ENCODE measurements at places on chromosomes 2 and 18.

GRCh38 chr2:241739651-241740050, 5.2 kb downstream of the D2HGDH start:
- DNase-seq: no peak

- no peak for DNase-seq
These were observed 283.7 kb upstream of the MMADHC start for GRCh38 chr2:149871091-149871885.

GRCh38 chr2:109609352-109610024, 4.3 kb downstream of the SEPTIN10 start:
- no peak for DNase-seq

- no peak for DNase-seq
These were observed 33.9 kb downstream of the NBAS start for GRCh38 chr2:15527074-15527739.

GRCh38 chr2:229154381-229154780, 116.7 kb downstream of the PID1 start:
- no peak for DNase-seq

- DNase-seq: no peak
These were observed 192.1 kb upstream of the NCKAP5 start for GRCh38 chr2:133760376-133760775.

- no peak for DNase-seq
These were observed 953.5 kb downstream of the CNTNAP5 start for GRCh38 chr2:124978597-124978996.

DNA sequence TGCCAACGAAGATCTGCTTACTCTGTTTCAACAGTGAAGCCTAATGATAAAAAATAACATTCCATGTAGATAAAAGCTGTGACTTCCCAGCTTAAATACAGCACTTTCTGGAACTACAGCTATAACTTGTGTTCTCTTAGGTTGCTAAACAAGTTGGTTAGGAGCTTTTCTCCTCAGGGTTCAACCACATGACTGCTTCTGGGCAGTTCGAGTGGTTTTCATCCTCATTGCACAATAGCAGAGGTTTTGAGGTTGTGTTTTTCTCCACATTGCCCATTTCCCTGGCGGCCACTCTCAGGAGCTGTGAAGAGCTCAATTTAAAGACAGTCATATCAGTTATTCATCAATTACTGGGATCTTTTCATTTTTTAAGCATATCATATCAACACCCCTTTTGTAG, 102.2 kb upstream of the CYP1B1 start:
- DNase-seq: no peak

DNA sequence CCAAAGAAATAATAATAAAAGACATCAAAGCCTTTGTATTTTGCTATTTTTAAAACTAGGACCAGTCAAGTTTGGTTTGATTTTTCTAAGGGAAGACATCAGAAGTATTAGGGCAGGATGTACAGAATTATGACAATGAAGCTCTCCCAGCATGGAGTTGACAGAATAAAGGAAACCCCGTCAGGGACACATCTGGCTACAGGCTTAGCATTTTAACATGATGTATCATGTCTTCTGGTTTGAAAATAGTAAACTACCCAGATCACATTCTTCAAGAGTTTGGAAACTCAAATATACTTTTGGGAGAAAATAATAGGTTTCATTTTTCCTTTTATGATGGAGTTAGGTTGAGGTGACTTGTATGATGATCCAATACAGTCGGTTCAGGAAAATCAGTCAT, 552.0 kb upstream of the CDH2 start:
- no peak for DNase-seq

DNA sequence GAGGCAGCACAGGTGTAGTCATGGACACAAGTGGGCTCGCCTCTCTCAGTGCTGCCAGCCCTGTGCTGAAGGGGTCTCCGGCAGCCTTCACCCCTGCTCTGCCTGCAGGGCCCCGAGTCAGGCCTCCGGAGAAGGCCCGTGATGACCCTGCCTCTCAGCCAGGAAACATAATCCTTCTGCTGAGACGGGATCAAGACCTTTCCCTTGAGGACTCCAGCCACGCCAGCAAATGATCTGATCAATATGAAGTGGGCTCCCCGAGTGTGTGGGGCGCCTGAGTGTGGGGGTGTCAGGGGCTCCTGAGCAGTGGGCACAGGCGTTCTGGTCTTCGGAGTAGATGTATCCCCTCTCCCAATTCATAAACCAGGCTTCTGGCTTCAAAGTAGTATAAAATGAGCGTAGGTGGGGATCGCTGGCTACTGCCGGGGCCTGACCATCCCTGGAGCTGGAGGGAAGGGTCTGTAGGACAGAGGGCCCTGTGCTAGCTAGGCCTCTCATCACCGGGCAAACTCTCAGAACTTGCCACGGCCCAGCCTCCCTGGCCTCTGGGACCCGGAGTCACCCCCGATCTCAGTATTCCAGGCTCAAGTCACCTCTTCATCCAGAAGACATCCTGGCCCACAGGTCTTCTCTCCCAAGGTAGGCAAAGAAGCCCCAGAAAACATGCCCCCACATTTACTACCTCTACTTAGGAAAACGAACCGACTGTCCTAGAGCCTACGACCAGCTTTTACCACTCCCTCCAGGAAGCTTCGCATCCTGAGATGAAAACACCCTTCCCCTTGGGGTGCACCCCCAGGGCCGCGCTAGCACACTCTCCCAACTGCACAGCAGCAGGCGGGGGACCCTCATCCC, 33.6 kb downstream of the CRACDL start:
- DNase-seq: no peak

DNA sequence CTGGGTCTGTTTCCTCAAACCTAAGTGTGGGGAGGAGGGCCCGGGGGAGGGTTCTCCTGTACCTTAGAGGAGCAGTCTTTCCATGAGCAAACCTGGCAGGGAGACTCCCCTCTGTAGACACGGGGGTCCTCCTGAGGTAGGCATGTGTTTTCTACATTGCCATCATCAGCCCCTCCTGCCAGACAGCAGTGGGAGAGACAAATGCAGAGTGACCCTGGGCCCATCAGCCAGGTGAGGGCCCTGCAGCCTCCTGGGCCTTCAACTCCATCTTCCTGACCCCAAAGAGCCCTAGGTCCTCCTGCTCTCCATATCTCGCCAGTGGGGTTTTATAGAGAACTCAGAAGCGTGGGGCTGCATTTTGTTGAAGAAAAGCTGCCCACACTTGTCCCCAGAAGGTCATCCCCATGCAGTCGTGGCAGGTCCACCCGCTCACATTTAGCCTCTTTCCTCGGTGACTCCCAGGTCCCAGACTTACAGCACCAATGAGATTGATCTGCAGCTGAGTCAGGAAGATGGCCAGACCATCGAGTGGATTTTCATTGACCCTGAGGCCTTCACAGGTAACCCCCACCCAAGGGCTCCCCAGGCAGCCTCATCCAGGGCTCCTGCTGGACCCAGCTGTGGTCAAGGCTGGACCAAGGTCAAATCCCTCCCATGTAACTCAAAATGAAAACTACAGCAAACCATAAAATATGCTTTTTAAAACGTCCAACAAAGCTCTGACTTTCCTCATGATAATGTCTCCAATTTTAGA, 2.6 kb downstream of the CHRNG start:
- DNase-seq: no peak

DNA sequence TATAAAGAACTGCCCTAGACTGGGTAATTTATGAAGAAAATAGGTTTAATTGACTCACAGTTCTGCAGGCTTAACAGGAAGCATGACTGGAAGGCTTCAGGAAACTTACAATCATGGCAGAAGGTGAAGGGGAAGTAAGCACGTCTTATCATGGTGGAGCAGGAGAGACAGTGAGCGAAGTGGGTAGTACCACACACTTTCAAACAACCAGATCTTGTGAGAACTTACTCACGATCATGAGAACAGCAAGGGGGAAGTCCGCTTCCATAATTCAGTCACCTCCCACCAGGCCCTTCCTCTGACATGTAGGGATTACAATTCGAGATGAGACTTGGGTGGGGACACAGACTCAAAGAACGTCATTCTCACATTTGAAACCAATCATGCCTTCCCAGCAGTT, 260.1 kb upstream of the FAM98A start:
- no peak for DNase-seq

DNA sequence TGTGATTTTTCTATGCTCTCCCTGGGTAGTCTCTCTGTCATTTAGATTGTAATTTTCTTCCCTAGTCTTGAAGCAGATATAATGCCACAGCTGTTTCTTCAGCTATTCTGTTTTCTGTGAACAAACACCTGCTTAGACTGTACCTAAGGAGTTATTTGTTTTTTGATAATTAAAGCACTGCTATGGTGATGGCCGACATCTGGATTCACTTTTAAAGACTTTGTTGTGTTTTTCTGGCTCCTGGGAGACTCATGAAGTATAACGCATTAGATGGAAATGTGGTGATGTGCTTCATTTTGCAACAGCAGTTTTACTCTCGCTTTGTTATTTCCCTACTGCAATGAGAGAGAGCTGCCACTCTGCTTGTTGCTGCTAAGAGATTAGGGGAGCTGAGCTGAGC, 15.7 kb upstream of the C2orf69 start:
- DNase-seq: no peak

DNA sequence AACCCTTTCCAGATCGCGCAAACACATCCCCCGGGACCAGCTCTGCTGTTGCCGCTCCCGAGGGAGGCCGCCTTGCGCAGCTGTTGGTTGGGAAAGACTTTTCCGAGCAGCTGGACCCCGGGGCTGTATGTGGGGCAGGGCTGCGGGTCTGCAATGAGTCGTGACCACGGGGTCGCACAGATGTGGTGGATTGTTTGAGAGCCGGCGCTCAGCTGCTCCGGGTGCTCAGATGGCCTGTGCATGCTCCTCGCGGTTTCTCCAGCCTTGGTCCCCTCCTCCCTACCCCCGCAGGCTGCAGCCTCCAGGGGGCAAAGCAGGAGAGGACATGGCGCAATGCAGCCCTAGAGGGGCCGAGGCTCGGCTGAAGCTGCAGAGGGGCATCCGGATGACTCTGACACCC, 105.2 kb upstream of the OTOS start:
- DNase-seq: no peak

- no peak for DNase-seq
These were observed 69.1 kb downstream of the MBD2 start for GRCh38 chr18:54155412-54155811.

DNA sequence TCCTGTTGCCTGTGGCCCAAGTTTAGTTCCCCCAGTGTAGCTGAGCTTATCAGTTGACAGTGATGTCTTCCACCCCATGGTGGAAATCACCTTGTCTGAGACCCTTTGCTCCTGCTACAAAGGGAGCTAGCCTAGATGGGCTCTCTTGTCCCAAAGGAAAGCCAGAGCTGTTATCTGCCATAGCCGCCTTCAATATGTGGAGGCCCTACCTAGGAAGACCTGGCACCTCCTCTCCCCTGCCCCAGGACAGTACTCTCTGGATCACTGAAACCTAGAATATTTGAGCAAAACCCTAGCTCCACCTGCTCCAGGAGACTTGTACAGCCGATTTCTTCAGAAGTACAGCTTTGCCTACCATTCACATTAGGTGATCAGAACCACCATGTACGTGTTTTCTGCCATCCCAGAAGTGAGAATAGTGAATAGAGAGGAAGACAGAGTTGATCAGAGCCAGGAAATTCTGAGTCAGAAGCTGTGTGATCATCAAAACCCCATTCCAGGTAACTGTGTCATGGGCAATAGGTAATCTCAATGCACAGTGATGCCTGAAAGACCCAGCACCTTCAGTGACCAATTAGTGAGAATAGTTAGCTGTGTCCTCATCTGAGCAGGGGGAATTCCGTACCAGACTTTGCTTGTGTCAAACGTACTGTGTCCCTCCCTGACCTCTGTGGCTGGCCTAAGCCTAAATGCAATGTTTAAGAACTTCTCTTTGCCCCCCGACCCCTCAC, 138.4 kb upstream of the ALPP start:
- no peak for DNase-seq

DNA sequence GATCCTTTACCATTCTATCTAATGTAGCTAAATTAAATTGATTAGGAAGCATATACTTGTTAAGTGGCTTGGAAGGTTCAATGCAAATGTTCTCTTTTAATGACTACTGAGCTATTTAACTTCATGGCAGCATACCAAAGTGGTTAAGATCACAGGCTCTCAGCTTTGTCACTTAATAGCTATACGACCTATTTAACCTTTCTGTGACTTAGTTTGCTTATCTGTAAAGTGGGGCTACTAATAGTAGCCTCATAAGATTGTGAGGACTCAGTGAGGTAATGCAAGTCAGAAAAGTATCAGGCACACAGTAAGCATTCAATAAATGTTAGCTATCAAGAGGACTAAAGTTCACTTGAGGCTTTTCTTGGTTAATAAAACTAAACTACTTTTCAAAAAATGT, 4.3 kb downstream of the CKAP2L start:
- no peak for DNase-seq

GRCh38 chr2:64625299-64626145, 28.2 kb downstream of the SERTAD2 start:
- no peak for DNase-seq

GRCh38 chr18:67363694-67364093, 152.8 kb downstream of the DSEL start:
- DNase-seq: no peak

GRCh38 chr2:224272237-224272910, 129.5 kb downstream of the FAM124B start:
- no peak for DNase-seq

- DNase-seq: no peak
These were observed 3.3 kb downstream of the CHRNA1 start for GRCh38 chr2:174760845-174761473.

GRCh38 chr2:219099329-219099728, 38.6 kb upstream of the IHH start:
- no peak for DNase-seq

DNA sequence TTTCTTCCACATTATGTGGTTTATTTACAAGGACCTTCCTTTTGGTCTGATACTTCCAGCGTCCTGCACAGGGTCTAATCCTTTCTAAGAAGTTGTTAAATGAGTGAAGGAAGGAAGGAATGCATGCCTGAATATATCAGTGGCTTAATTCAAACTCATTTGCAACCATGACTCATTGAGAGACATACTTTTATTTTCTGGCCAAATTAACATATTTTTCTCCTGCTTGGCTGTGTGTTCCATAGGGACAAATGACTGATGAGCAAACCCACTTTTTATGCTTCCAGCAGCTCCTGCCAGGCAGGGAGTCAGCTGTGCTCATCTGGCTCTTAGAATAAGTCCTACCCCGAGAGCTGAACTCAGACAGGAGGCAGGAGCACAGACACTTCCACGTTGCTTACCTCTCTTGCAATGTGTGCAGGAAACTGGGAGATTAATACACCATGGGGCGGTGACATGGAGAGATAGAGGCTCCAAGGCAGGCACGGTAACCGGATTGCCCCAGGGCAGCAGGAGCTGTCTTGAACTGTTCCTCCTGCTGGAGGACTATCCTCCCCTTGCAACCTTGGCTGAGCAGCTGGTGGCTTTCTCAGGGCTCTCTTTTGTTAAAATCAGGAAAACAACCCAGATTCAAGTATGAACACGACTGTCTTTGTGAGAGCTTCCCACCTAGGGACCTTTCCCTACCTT, 667.5 kb upstream of the HS6ST1 start:
- DNase-seq: no peak

DNA sequence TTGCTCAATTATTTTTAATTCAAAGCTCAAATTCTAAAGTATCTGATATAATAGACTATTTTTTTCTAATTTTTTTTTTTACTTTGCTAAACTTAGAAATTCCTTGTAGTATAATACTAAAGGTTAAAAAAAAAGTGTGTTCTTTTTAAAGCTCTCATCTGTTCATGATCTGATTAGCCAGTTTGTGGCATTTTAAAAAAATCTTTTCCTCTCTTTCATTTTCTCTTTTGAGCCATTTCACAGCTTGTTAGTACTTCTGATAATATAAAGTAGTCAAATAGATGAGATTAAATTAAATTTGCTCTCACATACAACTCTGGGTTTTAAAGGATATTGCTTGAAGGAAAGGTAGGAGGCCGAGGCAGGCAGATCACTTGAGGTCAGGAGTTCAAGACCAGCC, 40.7 kb upstream of the NEMP2 start:
- no peak for DNase-seq

- DNase-seq: peak; percentile 39
These were observed 51.9 kb downstream of the DYSF start for GRCh38 chr2:71505086-71505769.

Measured in NCI-H2081 (cell line).